ENCODE measurements at places on chromosomes 6 and 20.
A peak's percentile ranks its signal among the peaks of the same experiment; 100 is the strongest.

GRCh38 chr20:58440021-58440767 is 51.2 kb downstream of the VAPB start:
- DNase-seq = no peak

DNA sequence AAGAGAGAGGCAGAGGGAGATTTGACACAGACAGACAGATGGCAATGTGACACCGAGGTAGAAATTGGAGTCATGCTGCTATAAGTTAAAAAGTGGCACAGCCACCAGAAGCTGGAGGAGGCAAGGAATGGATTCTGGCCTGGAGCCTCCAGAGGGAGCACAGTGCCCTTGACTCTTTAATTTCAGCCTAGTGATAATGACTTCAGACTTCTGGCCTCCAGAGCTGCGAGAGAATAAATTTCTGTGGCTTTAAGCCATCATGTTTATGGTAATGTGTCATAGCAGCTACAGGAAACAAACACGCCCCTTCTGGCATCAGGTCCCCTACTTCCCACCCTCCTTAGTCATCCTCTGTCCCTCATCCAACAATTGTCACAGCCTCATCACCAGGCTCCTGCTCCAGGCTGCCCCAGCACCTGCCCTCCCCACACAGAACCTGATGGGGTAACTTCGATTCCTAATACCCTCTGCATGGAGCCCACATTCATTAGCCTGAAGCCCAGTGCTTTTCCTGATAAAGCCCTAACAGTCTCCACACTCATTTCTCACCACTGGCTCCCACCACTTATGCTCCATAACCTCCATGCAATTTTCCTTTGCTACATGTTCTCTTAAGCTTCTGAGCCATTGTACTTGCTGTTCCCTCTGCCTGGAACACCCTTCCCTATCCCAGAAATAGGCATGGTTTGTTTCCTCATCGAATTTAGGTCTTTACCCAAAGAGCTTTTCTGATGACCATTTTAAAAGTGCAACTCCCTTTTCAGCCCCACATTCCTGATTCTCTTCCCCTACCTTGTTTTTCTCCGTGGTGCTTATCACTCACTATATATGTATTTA is 69.7 kb upstream of the TOX2 start:
- peak; percentile 16 for DNase-seq

DNA sequence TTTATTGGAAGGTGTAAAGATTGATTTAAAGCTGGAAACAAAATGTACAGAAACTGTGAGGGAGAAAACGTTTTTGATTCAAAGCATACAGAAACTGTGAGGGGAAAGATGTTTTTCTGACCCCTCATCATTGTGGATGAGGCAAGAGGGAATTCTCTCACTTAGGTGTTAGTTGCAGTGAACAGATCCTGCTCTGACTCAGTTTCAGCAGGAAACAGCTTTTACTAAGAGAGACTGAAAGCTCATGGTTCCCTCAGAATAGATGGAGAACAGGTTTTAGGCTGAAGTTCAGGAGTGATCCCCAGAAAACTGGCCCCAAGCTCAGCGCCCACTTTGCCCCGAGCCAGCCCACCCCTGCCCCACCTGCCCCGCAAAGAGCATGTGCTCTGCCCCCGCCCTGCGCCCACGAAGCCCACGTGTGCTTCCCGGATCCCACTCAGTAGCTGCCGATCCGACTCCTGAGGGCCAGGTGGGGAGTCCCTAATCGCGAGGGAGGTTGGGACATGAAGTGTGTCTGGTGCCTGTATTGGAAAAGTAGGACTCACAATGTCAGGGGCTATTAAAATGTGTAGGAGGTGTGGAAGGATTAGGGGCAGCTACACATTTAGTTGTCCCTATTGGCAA is 41.2 kb downstream of the DUSP22 start:
- no peak for DNase-seq

GRCh38 chr6:127216810-127217789 is 49.6 kb upstream of the RNF146 start:
- no peak for DNase-seq

DNA sequence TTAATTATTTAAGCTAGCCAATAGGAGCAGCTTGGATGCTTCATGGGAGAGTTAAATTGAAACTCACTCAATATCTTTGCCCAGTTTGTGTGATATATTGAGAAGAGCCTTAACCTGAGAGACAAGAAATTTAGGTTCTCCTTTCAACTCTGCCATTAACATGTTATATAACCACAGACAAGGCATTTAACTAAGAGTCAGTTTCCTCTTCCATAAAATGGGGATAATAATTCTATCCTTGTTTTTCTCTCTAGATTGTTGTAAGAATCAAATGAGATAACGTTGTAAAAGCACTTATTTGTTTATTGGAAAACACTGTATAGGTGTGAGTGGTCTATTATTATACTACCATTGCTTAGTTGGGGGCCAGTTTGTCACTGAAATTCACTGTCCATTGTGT is 7.8 kb downstream of the ACSS2 start:
- DNase-seq = no peak

DNA sequence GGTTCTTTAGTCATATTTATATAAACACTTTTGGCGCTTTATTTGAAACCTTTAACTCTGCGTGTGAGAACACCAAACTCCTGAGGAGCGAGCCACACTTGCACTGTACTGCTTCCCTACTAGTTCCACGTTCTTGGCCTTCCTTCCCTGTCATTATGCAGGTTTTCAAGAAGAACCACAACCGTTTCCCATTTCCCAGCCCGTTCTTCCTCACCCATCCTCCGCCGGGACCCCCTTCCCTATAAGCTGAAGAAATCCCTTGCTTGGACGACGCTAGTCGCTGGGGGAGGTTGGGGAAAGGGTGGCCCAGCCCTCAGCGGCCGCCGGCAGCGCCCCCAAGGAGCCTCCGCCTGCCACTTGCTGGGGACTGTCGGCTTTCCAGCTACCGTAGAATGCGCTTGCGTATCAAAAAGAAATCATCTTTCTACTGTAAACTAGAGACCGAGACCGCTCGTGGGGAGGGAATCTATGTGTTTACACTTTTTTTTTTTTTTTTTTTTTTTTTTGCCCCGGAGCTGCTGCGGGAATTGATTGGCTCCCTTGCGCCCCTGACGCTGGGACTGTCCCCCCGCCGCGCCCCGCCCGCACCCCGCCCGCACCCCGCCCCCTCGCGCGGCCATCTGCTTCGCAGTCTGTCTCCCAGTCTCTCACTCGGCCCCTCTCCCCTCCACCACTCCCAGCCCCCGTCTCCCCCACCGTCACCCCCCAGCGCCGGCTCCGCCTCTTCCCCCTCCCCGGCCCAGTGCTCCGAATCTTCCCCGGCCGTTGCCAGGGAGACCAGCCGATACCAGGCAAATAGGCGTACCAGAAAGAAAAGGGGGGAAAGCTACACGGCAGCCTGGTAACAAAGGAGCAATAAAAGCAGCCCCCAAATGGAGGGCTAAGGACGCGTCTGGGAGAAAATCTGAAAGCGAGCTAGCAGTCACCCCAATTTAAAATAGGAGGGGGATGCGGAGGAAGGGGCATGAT is 2.3 kb upstream of the MARCKS start:
- DNase-seq = no peak

- DNase-seq = no peak
Measured at GRCh38 chr6:30730601-30731435, 10.7 kb downstream of the TUBB start.

DNA sequence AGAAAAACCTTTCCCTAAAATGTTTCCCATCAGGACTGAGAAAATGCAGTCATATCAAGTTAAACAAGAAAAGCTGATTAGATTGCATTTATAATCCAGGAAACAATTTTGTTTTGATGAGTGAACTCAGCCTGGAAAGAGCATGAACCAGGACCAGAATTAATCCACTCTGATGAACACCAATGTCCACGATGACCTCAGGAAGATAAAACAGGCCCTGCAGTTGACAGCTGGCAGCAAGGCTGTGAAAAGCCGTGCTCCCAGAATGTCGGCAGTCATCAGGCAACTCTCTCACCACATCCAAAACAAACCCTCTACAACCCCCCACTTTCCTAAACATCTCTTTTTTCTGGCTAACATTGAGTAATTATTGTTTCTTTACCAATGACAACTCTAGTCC is 74.0 kb upstream of the PROKR2 start:
- no peak for DNase-seq

DNA sequence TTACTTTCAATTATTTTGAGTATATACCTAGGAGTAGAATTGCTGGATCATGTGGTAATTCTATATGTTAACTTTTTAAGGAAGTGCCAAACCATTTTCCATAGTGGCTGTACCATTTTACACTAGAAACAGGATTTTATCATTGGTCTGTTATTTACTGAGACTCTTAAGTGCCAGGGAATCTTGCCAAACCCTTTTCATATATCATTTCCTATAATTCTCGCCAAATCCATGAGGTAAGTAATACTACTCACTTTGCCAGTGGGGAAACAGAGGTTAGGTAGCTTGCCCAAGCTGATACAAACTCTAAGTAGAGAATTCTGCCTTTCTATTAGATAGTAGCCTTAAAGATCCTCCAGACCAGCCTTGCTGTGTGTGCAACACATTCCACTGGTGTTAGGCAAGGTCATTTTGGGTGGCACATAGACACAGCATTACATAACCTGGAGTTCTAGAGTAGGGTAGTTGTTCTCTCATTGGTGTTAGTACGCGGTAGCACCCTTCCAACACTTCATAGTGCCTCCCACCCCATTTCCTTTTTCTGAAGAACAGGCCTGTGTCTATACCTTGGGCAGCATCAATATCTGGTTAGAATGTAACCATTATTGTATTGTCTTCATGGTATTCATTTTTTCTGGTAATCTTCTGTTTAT is 65.5 kb downstream of the ARID1B start:
- no peak for DNase-seq

- peak; percentile 4 for DNase-seq
Measured at GRCh38 chr6:6057442-6058053, 50.8 kb upstream of the NRN1 start.

GRCh38 chr6:155854787-155855186 is 399.1 kb upstream of the NOX3 start:
- no peak for DNase-seq

DNA sequence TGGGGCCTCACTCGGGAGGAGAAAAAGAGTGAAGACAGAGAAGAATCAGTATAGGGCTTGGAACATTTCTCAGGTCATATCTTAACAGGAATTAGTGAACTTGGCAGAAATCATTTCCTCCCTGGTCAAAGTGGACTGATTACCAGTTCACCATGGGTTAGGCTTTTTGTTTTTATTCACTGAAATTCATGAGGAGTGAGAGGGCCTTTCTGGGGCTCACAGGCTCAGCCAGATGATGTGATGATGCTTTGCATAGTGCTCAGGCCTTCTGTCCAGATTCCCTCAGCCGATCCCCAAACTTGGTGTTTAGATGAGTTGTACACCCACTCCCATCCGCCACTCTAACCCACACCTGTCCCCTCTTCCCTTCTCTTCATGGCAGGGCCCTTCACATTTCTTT is 32.5 kb downstream of the SRSF3 start:
- no peak for DNase-seq
